ENCODE measurements at places on chromosomes 7 and 10.

DNA sequence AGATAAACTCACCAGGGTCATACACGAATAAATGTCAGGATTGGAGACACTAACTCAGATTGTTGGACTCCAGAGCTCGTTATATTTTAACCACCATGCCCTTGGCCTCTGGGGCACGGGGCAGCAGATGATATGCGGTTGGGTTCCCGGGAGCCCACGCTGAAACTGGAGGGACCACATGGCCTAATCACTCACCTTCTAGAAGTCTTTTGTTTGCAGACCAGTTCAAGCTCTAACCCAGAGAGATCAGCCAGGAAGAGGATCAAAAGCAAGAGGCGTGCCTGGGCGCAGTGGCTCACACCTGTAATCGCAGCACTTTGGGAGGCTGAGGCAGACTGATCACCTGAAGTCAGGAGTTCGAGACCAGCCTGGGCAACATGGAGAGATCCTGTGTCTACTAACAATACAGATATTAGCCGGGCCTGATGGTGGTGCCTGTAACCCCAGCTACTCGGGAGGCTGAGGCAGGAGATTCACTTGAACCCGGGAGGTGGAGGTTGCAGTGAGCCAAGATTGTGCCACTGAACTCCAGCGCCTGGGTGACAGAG is 42.6 kb upstream of the ECHDC3 start:
- DNase-seq = no peak

GRCh38 chr10:77965294-77965693 is 38.7 kb upstream of the DLG5 start:
- no peak for DNase-seq

DNA sequence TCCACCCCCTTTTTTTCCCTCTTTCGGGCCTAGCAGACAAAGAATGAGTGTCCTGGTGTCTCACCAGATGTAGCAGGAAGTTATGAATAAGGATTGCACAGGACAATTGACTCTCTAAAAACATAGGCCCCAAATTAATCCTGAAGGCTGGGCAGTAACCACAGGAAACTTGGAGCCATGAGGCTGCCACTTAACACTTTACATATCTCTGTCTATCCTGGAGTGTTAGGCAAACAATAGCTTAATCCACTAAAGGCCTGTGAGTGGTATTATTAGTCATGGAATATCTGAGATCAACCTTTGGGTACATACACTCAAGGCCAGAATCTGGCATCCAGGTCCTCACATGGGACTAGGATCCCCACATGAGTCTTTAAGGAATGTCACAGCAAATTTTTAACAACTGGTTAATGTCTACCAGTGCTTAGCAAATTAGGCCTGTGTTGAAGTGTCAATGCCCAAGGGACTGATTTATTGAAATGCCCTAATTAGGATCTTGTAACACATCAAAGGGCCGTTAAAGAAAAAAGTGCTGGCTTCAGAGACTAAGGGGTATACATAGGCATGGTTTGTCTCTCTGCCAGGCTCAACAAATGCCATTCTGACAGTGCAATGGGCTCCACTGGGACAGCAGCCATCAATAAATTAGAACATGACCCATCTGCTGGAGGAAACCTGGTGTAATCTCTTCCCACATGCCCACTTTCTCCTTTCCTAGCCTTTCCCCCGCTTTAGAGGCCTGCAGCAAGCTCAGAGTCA is 196.7 kb upstream of the TBX20 start:
- no peak for DNase-seq

- no peak for DNase-seq
Measured at GRCh38 chr10:114045136-114046086, 1.7 kb downstream of the ADRB1 start.

DNA sequence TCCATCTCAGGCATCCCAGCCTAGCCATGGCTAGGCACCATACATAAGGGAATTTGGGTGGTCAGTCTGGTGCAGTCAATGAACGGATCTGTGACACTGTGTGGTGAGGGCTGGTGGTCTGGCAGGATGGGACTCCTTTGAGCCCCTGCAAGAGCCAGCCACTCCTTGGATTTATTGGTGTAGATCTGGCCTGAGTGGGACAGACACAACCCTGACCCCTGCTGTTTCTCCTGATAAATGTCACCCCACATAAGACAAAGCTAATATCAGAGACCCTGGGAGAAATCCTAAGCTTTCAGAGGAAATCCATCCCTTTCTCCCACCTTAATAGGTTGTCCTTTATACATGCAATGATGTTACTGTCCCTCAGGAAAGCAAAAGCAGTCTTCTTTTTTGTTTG is 2.3 kb downstream of the FBXO24 start:
- no peak for DNase-seq

- DNase-seq = no peak
Measured at GRCh38 chr10:131689486-131689885, 211.3 kb upstream of the PPP2R2D start.

GRCh38 chr7:38736138-38736537 is 105.0 kb upstream of the AMPH start:
- DNase-seq = no peak

DNA sequence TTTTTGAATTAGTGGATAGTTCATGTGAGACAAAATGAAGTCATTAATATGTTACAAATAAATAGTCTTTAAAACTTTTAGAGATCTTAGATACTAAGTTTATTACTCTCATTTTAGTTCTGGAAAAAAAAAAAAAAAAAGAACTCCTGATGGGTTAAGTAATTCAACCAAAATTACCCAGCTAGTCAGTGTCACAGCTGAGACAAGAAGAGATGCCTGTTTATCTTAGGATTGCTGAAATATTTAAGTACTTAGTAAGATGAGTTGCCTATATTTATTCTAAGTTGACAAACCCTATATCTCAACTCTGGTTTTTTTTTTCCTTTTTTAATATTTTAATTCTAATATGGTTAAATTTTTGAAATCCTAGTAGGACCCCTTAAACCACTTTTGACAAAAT is 781.0 kb upstream of the LRRN3 start:
- DNase-seq = no peak

DNA sequence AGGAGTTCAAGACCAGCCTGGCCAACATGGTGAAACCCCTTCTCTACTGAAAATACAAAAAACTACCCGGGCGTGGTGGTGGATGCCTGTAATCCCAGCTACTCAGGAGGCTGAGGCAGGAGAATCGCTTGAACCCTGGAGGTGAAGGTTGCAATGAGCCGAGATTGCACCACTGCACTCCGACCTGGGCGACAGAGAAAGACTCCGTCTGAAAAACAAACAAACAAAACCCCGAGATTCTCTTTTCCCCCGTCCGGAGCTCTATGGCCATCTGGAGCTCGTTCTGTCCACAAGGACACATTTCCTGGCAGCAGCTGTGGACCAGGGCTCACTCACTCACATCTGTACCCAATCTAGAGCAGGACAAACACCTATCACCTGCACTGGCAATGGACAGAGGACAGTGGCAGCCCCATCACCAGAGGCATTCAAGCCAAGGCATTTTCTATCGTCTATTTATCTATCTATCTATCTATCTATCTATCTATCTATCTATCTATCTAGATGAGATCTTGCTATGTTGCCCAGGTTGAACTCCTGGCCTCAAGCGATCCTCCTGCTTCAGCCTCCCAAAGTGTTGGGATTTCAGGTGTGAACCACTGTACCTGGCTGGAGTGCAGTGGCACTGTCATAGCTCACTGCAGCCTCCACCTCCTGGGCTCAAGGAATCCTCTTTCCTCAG is 167.1 kb upstream of the TNRC18 start:
- DNase-seq = no peak

GRCh38 chr10:89030791-89031190 is 40.2 kb downstream of the FAS start:
- DNase-seq = no peak

DNA sequence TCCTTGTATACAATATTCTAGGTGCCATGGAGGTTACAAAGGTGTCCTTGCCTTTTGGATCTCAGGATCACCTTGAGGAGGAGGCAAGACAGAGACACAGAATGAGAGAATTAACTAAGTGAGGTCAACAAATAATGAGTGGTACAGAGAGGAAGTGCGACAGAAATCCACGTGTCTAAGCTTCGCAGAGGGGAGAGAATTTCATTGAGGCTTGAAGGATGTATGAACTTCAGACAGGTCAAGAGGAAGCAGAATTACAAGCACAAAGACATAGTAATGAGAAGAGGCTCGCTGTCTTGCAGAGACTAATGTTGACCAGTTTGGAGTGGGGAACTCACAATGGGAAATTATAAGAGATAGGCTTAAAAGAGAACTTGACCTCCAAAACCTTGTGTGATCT is 308.7 kb downstream of the FRMD4A start:
- no peak for DNase-seq

GRCh38 chr10:3295582-3296151 is 123.1 kb upstream of the PITRM1 start:
- no peak for DNase-seq

DNA sequence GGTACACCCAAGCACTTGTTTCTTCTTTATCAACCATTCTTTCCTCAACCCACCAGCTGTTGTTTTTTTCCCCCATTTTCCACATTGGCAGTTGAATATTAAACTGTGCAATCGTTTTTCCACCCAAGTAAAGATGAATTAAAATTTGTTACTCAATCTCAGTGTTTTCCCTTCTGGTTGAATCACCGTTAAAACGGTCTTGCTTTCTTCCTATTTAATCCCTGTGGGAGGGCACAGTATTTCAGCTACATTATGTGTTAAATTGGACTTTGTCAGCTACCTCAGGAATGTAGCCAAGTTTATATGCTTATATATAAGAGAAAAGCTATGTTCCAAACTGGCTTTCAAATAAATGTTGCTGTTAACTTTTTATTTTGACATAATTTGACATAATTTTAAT is 19.9 kb downstream of the SLC35G1 start:
- DNase-seq = no peak

GRCh38 chr10:77072836-77073662 is 564.6 kb downstream of the KCNMA1 start:
- DNase-seq = no peak

- no peak for DNase-seq
Measured at GRCh38 chr10:25934621-25935139, 651 bp downstream of the MYO3A start.

- DNase-seq = no peak
Measured at GRCh38 chr10:29392376-29393021, 103.6 kb downstream of the LYZL1 start.

GRCh38 chr10:25565570-25565969 is 368.5 kb upstream of the MYO3A start:
- DNase-seq = no peak

GRCh38 chr7:140176122-140176701 is 571 bp downstream of the KDM7A start:
- DNase-seq = no peak

DNA sequence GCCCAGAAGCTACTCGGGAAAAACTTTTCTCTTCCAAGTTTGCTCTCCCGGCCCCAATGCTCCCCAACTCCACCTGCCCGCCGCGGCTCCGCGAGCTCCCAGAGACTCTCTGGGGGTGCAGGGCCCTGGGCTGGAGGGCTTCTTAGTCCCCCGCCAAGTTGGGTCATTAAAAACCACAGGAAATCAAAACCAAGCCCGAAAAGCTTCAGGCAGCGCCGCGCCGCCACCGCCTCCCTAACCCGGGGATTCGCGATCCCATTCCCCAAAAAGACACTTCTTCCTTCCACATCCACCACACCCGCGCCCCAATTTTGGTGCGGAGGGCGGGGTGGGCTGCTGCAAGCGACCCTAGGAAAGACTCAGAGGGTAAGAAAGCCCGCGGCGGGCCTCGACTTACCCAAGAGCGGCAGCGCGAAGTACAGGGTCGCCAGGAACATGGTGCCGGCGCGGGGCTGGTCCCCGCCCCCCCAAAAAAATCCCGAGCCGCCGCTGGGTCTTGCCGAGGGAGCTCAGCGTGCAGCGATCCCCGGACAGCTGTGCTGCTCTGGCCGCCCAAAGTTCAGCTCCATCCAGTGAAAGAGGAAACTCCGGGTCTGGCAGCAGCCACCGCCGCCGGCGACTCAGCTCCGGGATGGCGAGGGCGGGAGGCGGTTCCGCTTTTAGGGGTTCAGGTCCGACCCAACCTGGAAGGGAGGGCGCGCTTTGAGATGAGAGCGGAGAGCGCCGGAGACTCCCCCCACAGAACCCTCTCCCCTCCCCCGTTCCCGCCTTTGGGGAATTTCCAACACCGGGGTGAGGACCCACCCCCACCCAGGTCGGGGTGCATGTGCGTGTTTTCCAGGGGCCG is 1.2 kb downstream of the GFRA1 start:
- DNase-seq = no peak

DNA sequence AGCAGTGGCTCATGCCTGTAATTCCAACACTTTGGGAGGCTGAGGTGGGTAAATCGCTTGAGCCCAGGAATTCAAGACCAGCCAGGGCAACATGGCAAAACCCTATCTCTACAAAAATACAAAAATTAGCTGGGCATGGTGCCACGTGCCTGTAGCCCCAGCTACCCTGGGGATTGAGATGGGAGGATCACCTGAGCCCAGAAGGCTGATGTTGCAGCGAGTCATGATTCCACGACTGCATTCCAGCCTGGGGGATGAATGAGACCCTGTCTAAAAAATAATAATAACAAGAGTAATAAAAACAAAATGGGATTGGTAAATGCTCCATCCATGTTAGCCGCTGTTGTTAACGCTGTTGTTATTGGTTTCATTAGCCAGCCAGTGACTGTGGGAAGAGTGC is 1.3 kb upstream of the HKDC1 start:
- DNase-seq = no peak

- no peak for DNase-seq
Measured at GRCh38 chr7:92421676-92422435, 25.4 kb upstream of the GATAD1 start.

DNA sequence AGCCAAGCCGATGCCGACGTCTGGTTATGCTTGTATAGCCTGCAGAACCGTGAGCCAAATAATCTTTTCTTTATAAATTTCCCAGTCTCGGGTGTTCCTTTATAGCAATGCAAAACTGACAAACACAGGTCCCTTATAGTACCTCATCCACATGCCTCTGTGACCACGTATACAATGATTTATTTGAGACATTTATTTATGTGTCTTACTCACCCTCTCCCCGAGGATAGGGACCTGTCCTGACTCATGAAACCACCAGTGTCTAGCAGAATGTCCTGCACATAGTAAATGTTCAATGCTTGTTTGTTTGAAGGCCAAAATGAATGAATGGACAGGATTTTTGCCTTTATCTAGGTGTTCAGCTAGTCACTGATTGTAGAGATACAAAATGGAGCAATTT is 147.9 kb upstream of the FZD8 start:
- no peak for DNase-seq

- DNase-seq = no peak
Measured at GRCh38 chr7:22720791-22721786, 5.9 kb upstream of the IL6 start.

GRCh38 chr10:26840938-26841732 is 19.6 kb downstream of the ABI1 start:
- DNase-seq = no peak

GRCh38 chr7:67445728-67446127 is 449.1 kb downstream of the TYW1 start:
- DNase-seq = no peak

GRCh38 chr10:4543938-4544533 is 282.0 kb upstream of the AKR1E2 start:
- DNase-seq = no peak

- no peak for DNase-seq
Measured at GRCh38 chr7:27144781-27145164, 1.3 kb upstream of the HOXA5 start.

- DNase-seq = no peak
Measured at GRCh38 chr10:130041451-130042371, 68.9 kb downstream of the C10orf143 start.
